HepG2 (cell line): ENCODE measurements at places on chromosomes 7 and 10. TPM values are rescaled to one million over a fixed set of nuclear protein-coding genes. Genes with fewer than 3 reads are reported as not detected.

The HHEX gene
- polyA plus RNA-seq, result 41.6 and 44.5 TPM in 2 replicates

The MCM7 gene
- polyA plus RNA-seq, result 74.6 and 84.5 TPM in 2 replicates

The ETV1 gene
- 0.04 and 0.08 TPM in 2 replicates for polyA plus RNA-seq

The PDK4 gene
- 0.03 and 0.04 TPM in 2 replicates for polyA plus RNA-seq

The IRF5 gene
- 2.0 and 2.4 TPM in 2 replicates for polyA plus RNA-seq

The GRM8 gene
- not detected in 2 replicates for polyA plus RNA-seq

The MYL7 gene
- not detected in 2 replicates for polyA plus RNA-seq

The STEAP1B gene
- polyA plus RNA-seq, result not detected in 2 replicates
